Effector CD4-positive, alpha-beta T cell (primary cell): ENCODE measurements at places on chromosomes 12 and 14.

DNA sequence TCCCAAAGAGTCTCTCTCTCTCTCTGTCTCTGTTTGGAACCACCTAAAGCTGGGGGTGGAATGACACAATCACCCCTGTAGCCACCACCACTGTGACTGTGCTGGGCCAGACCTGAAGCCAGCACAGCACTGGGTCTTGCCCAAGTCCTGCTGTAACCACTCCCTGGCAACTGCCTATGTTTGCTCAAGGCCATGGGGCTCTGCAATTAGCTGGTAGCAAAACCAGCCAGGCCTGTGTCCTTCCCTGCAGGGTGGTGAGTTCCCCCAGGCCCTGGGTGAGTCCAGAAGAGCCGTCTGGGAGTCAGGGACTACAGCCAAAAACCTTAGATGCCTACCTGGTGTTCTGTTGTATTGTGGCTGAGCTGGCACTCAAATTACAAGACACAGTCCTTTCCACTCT, 50.8 kb downstream of the DGLUCY start:
- no peak for DNase-seq

- no peak for DNase-seq
These were observed 494.3 kb upstream of the ATXN7L3B start for GRCh38 chr12:74043343-74043742.

DNA sequence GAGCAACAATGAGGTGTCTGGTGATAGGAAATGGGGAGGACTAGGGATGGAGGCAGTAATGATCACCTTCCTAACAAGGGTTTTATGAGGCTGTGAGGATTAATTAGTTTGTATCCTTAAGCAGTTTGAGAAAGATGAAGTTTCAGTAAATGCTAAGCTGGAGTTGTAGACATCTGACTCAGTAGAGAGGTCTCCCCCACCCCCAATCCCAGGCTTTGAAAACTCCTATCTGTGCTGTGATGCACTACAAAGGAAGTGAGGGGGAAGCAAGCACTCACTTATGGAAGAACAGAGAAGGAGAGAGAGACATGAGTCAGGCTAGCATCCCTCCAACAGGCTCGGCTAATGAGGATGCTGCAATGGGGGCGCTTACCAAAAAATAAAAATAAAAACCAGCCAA, 5.5 kb upstream of the BCL11B start:
- DNase-seq: no peak

GRCh38 chr12:8784290-8784888, 38.0 kb upstream of the A2ML1 start:
- no peak for DNase-seq

DNA sequence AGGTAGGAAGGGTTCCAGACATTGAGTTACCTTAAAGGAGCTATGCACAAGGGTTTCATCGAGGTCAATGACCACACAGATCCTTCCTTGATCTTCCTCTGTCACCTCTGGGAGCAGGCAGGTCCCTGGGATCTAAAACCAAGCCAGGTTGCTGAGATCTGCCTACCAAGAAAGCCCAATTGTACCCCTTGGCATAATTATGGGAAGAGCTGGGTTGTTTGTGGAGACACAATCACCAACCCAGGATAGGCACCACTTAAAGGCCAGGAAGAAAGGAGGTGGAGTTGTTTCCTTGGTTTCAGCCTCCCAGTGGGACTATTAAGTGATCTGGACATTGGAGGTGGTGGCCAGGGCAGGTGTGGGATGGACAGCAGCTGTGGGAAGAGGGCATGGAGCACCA, 8.4 kb upstream of the AVIL start:
- DNase-seq: no peak

GRCh38 chr14:71541271-71541670, 391.0 kb upstream of the RGS6 start:
- DNase-seq: no peak

- peak; percentile 15 for DNase-seq
These were observed 925 bp downstream of the DICER1 start for GRCh38 chr14:95156161-95157047.

DNA sequence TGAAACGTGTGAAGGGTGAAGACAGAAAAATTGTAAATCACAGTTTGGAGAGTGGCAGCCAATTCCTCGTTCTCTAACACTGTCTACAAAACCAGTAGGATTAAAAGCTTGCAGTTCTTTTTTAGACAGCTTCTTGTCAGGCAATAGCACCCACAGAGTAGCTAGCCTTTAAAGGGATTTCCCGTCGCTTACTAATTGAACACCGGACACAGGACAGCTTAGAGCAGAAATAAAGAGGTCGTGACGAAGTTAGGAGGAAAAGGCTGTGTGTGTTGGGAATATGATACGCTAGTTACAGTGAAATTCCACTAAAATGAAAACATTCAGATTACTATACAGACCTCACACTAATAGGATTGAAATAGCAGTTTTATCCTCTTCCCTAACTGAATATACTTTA, 149.1 kb upstream of the FLRT2 start:
- DNase-seq: no peak

GRCh38 chr14:51069055-51069454, 25.9 kb downstream of the TRIM9 start:
- no peak for DNase-seq

GRCh38 chr12:56256326-56256960, 1.7 kb downstream of the ANKRD52 start:
- no peak for DNase-seq

- no peak for DNase-seq
These were observed 138.1 kb upstream of the PLXNC1 start for GRCh38 chr12:94010307-94010706.

- no peak for DNase-seq
These were observed 10.3 kb upstream of the INF2 start for GRCh38 chr14:104678901-104679705.

- no peak for DNase-seq
These were observed 160.0 kb downstream of the BCAT1 start for GRCh38 chr12:24788886-24789285.

DNA sequence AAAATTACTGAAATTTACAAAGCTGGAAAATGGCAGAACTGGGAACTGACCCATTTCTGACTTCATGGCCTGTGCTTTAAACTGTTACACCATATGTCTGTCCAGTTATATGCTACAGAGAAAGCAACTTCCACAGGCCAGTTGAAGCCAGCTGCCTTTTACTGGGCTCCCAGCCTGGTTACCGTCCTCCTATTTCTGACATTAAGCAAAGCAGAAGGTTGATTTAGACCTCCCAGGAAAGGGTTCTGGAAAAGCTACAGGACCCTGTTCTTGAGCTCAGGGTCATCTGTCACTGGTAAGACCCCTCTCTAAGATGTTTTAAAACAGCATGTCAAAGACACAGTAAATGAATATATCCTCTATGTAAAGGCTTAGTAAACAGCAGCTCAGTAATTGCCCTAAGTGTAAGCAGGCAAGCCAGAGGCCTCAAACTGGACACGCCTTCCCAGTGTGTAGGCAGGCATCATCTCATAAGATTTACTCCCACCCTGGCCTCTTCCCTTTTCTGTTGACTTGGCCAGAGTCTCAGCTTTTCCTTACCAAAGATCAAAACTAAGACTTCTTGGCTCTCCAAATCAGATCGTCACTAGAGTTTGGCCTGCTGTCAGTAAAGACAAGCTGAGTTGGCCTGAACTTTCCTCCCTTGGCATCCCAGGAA, 55.4 kb upstream of the RNU6-8 start:
- no peak for DNase-seq

GRCh38 chr14:100406505-100407131, 83.5 kb downstream of the SLC25A47 start:
- DNase-seq: no peak

DNA sequence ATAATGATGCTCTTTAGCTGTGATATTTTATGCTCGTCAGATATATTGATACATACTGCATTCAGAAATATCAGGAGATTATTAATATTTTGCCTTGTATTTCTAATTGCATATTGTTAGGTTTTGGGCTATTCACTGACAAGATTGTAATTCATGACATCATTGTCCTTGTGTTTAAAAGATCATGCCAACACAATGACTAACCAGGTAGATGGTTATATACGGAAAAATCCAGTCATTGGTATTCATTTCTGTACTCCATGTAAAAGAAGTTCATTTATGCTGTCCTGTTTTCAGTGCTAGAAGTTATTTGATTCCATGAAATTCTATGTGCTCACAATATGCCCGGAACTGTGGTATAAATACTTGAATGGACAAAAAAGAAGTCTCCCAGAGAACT, 107.5 kb downstream of the KITLG start:
- DNase-seq: no peak

- no peak for DNase-seq
These were observed 72.7 kb downstream of the MNAT1 start for GRCh38 chr14:60807247-60807646.

DNA sequence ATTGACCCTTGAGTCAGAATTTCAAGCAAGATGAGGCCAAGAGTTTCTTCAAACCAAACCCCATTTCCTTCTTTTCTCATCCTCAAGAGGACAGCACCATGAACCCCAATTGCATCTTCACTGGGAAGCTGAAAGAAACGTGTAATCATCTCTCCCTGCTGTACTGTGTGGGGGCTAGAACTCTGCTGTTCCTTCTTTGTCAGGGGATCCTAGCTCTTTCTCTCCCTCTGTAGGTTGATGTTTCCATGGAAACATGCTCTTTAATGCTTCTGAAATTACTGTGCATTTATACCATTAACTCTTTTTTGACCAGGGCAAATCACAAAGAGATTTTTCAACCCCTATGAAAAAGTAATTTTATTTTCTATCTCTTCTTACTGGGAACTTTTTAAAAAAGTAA, 295.1 kb downstream of the GRIN2B start:
- DNase-seq: no peak

- DNase-seq: peak; percentile 56
These were observed 64.2 kb downstream of the RASSF3 start for GRCh38 chr12:64674367-64674922.

- DNase-seq: no peak
These were observed 1116.0 kb upstream of the TMEM132C start for GRCh38 chr12:127150956-127151355.

DNA sequence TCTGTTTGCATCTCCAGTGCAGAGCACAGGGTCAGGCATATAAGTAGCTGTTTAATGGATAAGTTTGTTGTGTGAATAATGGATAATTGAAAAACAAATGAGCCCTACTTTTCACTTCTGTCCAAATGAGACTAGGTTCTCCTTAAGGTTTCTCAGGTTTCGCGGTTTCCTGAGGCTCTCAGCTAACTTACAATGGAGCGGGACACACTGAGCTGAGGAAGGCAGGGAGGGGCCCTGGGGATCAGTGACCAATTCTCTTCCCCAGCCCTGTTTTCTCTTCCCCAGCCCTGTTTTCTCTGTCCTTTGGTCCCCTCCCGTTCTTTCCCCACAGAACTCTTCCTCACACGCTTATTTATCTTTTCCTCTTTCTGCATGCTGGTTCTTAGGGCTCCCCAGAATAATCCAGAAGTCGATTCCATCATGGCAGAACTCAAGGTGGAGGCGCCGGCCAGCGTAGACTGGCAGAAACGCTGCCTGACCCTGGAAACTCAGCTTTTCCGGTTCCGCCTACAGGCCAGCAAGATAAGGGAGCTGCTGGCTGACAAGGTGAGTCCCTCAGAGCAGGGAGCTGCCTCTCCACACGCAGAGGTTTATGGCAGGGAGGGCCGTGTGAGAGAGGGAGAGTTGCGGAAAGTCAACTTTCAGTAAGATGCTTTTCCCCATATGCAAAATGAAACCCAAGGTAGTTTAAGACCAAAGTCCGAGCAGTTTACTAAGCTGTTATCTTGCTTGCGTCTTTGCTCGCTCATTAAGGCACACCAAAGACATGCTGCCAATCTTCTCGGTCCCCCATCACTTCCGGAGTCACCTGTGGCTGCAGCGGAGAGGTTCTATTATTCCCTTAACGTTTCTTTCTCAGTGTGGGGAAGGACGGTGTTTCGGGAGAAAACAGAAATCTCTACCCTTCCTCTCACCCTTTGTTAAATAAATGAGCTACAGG, 8.6 kb downstream of the PLEKHH1 start:
- DNase-seq: no peak

GRCh38 chr12:70815056-70815455, 105.5 kb downstream of the PTPRR start:
- DNase-seq: no peak

GRCh38 chr14:76495983-76496382, 120.0 kb downstream of the ESRRB start:
- no peak for DNase-seq

GRCh38 chr14:99729991-99730875, 46.1 kb downstream of the CYP46A1 start:
- DNase-seq: peak; percentile 43

DNA sequence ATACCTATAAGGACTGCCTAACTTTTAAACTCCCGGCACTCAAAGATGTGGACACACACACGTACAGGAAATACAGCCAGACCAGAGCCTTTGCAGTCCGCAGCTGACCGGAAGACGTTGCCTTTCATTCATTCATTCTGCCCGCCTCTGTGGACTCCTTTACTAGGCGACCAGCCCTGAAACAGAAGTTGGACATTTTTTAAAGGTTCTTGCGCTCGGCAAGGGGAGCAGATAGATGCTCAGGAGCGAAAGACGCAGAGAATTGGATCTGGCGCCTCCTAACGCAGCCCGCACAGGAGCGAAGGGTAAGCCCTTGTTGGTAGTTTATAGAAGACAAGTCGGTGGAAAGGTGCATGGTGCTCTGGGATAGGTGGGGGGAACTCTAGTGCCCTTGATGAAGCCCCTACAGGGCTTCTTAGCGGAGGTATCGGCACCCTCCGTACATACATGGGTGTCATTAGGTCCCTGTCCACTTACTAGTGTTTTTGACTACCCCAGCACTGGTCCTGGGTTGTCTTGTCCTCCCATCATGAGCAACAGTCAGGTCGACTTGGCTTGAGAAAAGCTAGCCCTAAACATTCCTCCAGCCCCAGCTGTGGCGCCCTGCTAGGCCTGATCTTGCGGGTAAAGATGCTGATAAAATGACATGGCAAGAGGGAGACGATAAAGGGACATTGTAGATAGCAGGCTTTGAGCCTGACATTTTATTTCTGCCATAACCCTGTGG, at the start of gene KDM2B:
TSS of gene KDM2B (minus strand) at position 65 of the 727 bp plus-strand sequence. CDS start 112 bp downstream, outside the sequence.
- no peak for DNase-seq

DNA sequence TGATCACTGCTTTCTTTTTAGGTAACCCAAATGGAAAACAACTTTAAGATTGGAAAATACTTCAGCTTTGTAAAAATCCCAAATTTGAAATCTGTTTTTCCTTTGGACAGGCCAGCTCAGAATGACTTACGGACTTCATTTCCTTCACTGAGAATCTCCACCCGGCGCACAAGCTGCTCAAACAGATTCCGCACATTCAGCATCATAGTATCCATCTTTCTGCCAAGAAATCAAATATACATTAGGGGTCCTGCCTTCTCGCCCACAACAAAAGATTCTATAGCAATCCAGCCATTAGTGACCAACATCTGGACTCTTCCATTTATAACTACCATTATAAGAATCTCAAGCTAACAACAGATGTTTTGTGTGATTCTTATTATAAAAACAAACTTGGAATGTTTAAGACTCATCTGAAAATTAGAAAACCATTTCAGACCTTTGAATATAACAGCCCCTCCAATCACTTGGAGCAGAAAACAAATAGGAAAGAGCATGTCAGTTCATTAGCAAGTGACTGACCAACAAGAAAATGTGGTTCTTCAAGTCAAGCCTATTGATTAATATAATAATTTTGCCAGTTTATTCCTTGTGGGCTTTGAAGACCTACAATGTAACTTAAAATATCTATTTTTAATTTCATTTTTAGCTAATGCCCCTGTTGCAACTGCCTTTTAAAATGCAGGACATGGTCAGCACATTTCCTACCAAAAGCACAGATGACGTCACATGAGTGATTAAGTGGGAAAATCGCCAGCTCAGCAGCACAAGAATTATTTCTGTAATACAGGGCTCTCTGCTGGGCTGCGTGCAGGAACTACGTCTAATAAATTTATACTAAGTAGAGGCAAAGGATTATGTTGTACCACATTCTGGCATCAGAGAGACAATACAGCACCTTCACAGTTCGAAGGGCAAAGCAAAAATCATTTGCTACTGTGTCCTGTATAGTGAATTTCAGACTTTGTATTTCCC, 8.5 kb downstream of the RACGAP1 start:
- no peak for DNase-seq
